ENCODE measurements at places on chromosomes 11 and 22.

DNA sequence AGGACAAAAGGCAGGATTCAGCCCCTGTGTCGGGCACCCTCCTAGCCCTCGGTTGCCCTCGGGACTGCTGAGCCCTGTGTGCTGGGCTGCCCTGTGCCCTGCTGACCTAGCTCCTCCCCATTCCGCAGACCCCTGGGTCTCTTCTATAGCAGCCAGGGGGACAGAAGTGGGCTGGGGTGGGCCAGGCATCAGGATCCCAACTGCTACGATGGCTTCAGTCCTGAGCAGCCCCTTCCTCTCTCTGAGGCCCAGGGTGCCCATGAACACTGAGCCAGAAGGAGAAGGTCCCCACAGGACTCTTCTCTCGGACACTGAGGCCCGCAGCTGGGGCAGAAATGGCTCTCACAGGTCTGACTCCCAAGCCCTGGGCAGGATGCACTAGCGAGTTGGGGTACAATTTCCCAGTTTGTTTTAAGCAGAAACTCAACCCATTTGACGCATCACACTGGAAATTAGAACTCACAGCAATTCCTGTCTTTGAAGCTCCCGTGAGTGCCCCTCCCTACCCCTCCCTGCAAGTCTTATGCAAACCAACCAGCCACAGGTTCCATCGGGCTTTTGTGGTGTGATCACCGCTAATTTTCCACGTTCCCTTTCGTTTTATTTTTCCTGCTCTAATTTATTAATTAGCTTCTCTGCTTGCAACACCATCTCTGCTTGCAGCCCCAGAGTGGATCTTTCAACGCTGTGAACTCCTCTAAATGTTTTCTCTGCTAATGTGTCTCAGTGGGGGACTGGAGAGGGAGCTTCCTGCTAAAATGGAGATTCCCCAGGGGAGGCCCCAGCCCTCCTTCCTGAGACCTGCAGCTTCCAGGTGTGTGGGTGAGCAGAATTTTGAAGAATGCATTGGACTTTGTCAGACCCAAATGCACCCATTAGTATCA lies 56.7 kb downstream of the PHF21B start:
- DNase-seq = no peak

- no peak for DNase-seq
Measured at GRCh38 chr11:36380296-36381014, 84.4 kb downstream of the PRR5L start.

DNA sequence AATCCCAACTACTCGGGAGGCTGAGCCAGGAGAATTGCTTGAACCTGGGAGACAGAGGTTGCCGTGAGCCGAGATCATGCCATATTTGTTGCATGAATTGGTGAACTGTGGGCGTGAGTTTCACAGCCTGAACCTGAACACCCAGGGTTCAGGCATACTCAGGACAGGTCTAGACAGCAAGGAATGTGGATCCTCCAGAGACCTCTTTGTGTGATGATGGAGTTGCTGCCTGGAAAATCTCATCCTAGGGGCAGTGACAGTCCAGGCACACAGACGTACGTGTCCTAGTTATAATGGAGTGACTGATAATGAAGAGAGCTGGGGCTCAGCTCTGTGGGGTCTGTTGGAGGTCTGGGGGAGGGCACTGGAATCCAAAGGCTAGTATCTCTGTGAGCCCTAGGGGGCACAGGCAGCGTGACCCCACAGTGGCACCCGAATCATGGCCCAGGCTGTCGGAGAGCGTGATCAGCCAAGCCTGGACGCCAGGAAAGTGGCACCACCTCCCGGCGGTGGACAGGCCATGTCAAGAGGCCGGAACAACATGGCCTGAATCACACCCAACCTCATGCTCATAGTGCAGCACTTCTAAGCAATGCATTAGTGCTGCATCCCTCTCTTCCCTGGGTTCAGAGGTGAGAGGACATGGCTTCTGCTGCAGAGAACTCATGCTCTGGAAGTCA lies 31.7 kb downstream of the RIBC2 start:
- no peak for DNase-seq

DNA sequence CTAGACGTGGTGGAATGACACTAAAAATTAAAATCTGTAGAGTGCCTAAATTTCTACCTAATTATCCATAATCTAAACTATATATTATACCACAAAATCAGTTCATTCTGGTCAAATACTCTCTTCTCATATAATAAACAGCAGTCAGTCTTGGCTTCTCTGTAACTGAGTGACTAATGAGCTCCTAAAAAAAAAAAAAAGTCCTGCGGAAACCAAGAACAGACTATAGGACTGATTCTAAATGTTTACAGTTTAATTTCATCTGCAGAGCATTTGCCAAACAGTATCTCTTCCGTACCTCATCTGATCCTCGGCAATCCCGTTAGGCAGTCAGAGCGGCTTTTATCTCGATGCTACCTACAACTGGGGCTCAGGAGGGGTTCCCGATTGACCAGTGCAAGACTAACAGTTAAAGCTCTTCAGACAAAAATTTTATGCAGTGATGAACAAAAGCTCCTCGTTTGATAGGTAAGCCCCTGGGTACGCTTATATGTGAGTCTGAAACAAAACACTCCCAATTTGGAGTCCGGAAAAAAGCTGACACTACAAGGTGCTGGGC lies 686 bp downstream of the KIF18A start:
- DNase-seq = no peak

GRCh38 chr11:126305699-126306098 lies 1.8 kb downstream of the DCPS start:
- DNase-seq = no peak

- DNase-seq = no peak
Measured at GRCh38 chr11:32137263-32137662, 46.4 kb downstream of the RCN1 start.

Data from activated CD8-positive, alpha-beta memory T cell treated with anti-CD3 and anti-CD28 coated beads for 4 hours (primary cell).